Left cardiac atrium (tissue), 4 donors: ENCODE measurements at places on chromosomes 2 and 18. TPM values are rescaled to one million over a fixed set of nuclear protein-coding genes. Genes with fewer than 3 reads are reported as not detected.

Gene SERPINB5
- total RNA-seq, result not detected

DNA sequence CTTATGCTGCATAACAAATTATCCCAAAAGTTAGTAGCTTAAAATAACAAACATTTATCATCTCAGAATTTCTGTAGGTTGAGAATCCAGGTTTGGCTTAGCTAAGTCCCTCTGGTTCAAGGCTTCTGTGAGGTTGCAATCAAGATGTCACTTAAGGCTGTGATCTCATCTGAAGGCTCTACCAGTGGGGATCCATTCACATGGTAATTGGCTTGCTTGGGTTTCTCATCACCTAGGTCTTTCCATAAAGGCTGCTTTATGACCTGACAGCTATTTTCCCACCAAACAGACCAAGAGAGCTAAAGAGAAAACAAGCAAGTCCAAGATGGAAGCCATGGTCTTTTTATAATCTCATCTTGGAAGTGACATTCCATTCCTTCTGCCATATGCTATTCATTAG lies 137.3 kb downstream of the DTNA start:
- DNase-seq, result no peak

DNA sequence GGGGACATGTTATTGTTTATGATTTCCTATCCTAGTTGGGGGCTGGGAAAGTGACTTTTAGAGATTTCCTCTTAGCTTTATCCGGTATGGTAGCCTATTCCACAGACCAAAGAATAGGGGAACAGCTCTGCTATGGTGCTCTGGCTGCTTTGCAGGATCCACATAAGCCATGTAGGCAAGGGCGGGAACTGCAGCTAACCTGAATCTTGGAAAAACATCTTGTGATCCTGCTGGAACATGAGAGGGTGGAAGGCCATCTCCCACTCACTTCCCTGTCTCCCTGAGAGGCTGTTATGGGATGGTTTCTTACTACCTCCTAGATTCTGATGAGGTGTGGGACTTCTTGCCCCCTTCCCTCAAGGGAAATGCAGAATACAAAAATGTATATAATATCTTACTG lies 2.0 kb upstream of the DARS1 start:
- DNase-seq, result no peak

DNA sequence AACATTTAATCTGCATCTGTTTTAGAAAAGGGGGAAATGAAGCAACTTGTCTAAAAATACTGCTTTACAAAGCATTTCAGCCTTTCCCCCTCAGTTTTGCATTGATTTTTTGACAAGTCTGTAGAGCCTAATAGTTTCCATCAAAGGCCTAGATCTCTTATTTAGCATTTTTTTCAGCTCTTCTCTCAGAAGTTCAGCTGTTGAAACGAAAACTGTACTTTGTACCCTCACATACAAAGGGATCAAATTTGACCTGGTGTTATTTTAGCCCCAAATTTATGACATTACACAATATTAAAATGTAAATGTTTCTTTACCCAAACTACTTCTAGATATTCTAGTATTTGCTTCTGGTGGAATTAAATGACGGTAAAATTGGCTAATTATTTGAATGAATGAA lies 13.0 kb downstream of the YPEL5 start:
- no peak for DNase-seq
